ENCODE measurements at places on chromosomes 7 and 10. TPM values are rescaled to one million over a fixed set of nuclear protein-coding genes. Genes with fewer than 3 reads are reported as not detected.

Gene HOXA5
- 0.59 TPM for total RNA-seq

DNA sequence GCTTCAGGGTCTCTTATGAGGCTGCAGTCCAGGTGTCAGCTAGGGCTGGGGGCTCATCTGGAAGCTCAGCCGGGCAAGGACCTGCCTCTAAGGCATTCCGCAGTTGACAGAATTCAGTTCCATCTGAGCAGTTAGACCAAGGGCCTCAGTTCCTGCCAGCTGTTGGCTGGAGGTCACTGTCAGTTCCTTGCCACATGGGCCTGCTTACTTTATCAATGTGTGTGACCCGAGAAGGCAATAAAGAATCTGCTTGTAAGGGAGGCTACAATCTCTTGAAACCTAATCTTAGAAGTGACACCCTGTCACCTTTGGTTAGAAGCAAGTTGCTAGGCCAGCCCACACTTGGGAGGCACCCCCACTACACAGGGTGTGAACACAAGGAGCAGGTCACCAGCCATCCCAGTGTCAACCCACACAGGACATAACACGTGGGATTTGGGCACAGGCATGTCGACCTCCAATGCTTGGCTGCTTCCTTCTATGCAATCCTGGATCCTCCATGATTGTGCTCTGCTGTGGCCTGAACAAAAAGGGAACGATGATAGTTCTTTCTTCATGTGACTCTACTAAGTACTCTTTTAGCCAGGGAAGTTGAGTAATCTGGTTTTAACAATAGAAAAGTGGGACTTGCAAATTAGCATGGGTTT lies 41.8 kb downstream of the MTURN start:
- no peaks in the 10 kb centered on the region for H3K36me3 ChIP-seq
- no peaks in the 10 kb centered on the region for H3K4me1 ChIP-seq
- H3K27me3 ChIP-seq: no peaks in the 10 kb centered on the region
- H3K27ac ChIP-seq: no peak overlapping the region

- no peak within 1 kb of the TSS for H3K4me3 ChIP-seq
- H3K4me1 ChIP-seq: no peaks in the 10 kb centered on the region
- H3K27ac ChIP-seq: no peak within 1 kb of the TSS
- no peaks in the 10 kb centered on the region for H3K36me3 ChIP-seq
- no peak for DNase-seq
These were observed at the start of gene RGR for GRCh38 chr10:84244651-84245270. TSS of gene RGR (plus strand) at chr10:84245053. CDS start at chr10:84245091, 38 bp downstream.

Gene FANK1
- 9.4 TPM for total RNA-seq

Gene CPXM2
- total RNA-seq: 0.33 TPM

- no peak overlapping the region for H3K27ac ChIP-seq
- H3K4me3 ChIP-seq: no peak overlapping the region
- no peak for DNase-seq
- peaks cover 7% of the 10 kb centered on the region for H3K27me3 ChIP-seq
These were observed 715.9 kb downstream of the AUTS2 start for GRCh38 chr7:70314221-70314620.

Gene GIGYF1
- 70.6 TPM for total RNA-seq

GRCh38 chr10:71811351-71811750 lies 38.0 kb upstream of the VSIR start:
- no peaks in the 10 kb centered on the region for H3K4me1 ChIP-seq
- peaks cover 9% of the 10 kb centered on the region for H3K27me3 ChIP-seq
- H3K4me3 ChIP-seq: no peak overlapping the region

DNA sequence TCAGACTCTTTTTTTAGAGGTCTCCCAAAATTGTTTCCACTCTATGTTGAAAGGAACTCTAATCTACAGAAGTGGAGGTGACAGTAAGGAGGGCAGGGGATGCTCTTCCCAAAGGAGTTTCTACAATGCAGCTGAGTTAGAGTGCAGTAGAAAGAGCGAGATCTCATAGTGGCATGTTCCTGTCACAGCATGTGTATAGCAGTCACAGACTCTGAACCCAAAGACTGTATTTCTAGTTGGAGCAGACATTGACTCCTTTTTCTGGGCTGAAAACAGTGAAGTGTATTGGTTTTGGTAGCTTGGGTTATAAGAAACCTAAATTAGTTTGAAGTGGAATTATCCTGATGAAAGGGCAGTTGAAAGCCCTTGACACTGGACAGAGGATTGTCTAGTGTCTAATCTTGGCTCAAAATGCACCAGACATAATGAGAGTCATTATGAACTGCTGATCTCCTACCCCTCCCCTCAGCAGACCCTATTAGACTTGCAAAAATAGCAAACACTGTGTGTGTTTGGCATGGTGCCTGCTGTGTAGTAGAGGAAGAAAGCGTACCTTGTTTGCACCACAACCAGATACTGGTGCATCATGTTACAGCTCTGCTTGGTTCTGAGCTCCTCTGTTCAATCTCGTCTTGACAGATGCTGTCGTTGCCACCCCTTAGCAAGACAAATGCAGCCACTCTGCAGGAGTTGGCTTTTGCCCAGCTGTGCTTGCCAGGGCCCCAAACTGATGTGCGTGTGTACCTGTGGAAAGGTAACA lies 336.0 kb downstream of the AUTS2 start:
- no peak for DNase-seq
- H3K27ac ChIP-seq: no peak overlapping the region
- H3K4me1 ChIP-seq: peaks cover 9% of the 10 kb centered on the region
- H3K27me3 ChIP-seq: peaks cover 4% of the 10 kb centered on the region

Gene COMMD3
- 42.3 TPM for total RNA-seq

DNA sequence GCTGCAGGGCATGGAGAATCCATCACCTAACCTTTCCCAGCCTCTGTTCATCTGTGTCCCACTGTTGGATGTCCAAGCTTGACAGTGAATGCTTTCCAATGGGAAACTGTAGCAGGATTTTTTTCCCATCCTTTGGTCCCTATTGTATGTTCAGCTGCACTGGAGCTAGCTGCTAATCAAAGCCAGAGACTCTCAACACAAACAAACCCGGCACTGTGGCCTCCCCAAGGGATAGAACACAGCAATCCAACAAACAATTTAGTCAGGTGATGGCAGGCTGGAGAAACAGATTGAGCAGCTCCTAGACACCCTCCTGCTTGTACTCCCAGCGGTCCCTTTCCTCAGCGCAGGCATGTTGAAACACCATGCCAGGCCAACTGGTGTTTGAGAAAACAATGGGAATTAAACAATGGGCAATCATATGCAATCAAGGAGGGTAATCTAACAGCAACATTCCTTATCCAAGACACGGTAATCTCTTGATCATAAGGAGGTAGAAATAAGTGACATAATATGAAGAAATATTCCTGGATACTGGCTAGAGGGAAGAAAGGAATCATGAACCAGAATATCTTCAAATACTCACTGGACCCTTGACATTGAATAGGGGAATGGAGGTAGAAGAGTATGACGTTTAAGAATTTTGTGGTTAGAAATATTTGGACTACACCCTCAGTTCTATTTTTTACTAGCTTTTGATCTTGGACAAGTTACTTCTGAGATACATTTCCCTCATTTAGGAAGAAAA lies 15.0 kb downstream of the PTN start:
- H3K27me3 ChIP-seq: no peaks in the 10 kb centered on the region
- H3K27ac ChIP-seq: no peak overlapping the region
- H3K4me3 ChIP-seq: no peak overlapping the region
- H3K4me1 ChIP-seq: no peaks in the 10 kb centered on the region
- no peaks in the 10 kb centered on the region for H3K36me3 ChIP-seq

- H3K36me3 ChIP-seq: peaks cover 4% of the 10 kb centered on the region
- H3K27ac ChIP-seq: peak overlapping the region; percentile 18
- DNase-seq: no peak
- H3K4me1 ChIP-seq: peaks cover 4% of the 10 kb centered on the region
These were observed 191.3 kb downstream of the CUX1 start for GRCh38 chr7:102008535-102009262.

Gene TSPAN15
- total RNA-seq: 195 TPM

Gene SLC18A2
- 1.3 TPM for total RNA-seq

Gene SYT15
- total RNA-seq: 0.77 TPM

GRCh38 chr7:37671876-37672275 lies 11.7 kb upstream of the GPR141 start:
- H3K4me1 ChIP-seq: peaks cover under 1% of the 10 kb centered on the region
- H3K4me3 ChIP-seq: no peak overlapping the region
- no peaks in the 10 kb centered on the region for H3K27me3 ChIP-seq
- no peaks in the 10 kb centered on the region for H3K36me3 ChIP-seq
- H3K27ac ChIP-seq: no peak overlapping the region
- DNase-seq: no peak

DNA sequence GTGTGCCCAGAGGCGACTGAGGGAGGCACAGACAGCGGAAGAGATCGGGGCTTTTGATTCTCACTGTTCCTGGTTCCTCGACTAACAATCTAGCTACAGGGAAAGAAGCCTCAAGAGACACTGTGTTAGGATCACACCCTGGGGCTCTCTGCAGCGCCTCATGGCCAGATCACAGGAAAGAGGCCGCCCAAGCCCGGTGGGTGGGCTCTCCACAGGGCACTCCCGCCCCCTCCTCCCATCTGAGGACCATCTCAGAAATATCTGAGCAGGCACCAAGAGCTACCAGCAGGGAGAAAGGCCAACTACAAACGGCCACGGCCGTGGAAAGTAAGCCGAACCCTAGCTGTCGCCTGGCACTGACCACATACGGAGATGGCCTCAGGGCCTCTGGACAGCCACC lies 224.2 kb downstream of the MLLT10 start:
- H3K27me3 ChIP-seq: peaks cover 4% of the 10 kb centered on the region
- H3K4me1 ChIP-seq: peaks cover 4% of the 10 kb centered on the region
- H3K4me3 ChIP-seq: no peak overlapping the region
- H3K27ac ChIP-seq: no peak overlapping the region
- H3K36me3 ChIP-seq: peaks cover 3% of the 10 kb centered on the region

Gene MBLAC1
- total RNA-seq: 1.6 TPM

GRCh38 chr10:78768876-78769275 lies 299.9 kb upstream of the ZMIZ1 start:
- DNase-seq: no peak
- peaks cover 4% of the 10 kb centered on the region for H3K27me3 ChIP-seq
- H3K27ac ChIP-seq: no peak overlapping the region

Gene TMEM178B
- total RNA-seq: 0.28 TPM

GRCh38 chr7:24778543-24779282 lies 21.4 kb upstream of the GSDME start:
- H3K27me3 ChIP-seq: peaks cover 1% of the 10 kb centered on the region
- H3K4me3 ChIP-seq: no peak overlapping the region
- H3K36me3 ChIP-seq: peaks cover 5% of the 10 kb centered on the region
- H3K27ac ChIP-seq: no peak overlapping the region
- no peak for DNase-seq

DNA sequence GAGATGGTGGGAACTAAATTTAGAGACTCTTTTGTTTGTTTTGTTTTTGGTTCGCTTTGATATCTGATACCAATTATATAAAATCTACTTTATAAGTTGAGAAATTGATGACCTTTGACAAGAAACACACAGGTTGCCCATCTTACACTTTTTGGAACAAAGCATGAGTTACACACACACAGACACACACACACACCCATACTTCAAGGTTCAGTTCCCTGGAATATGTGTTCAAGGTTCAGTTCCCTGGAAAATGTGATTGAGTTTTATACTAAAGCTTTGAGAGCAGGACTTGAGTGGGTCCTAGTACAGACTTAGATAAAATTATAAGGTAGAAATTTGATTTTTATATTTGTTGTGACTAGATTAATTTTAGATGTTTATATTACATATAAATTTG lies 134.2 kb upstream of the PRR15 start:
- H3K27ac ChIP-seq: no peak overlapping the region
- no peaks in the 10 kb centered on the region for H3K4me1 ChIP-seq
- no peak for DNase-seq
- H3K4me3 ChIP-seq: no peak overlapping the region

DNA sequence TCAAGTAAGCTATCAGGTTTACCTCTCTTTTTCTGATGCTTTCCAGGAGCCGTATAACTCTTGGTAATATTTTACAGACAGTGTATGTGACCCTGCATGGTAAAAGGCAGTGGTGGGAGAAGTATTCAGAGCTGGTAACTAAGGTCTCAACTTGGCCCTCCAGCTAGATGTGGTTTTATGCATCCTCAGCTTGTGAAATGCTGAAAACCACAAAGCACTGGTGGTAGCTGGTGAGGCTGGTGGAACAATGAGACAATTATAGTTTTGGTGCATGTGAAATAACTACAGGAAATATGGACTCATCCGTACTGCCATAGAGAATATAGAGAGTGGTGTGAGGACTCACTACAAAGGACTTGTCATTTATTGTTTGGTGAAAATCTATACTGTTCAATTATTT lies 383.0 kb upstream of the PCDH15 start:
- H3K27ac ChIP-seq: no peak overlapping the region
- H3K4me3 ChIP-seq: no peak overlapping the region
- H3K36me3 ChIP-seq: no peaks in the 10 kb centered on the region

- no peak overlapping the region for H3K27ac ChIP-seq
- H3K4me3 ChIP-seq: no peak overlapping the region
These were observed 5.7 kb downstream of the HIP1 start for GRCh38 chr7:75732764-75733630.

Gene SMIM30
- 36.1 TPM for total RNA-seq

DNA sequence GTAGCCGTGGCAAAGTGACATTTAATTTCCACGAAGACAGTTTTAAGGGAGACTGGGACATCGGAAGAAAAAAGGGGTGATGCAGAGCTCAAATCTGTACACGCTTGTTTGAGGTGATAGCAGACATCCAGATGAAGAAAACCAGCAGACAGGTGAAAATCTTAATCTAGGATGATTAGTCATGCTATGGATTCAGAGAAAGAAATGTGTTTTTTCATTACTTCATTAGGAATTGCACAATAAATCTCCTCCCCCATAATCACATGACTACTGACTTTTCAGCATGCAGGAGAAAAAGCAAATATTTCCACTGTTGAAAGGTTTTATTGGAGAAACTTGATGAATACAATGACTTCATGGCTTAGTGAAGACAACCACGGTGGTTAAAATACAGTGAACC lies 2.5 kb downstream of the NUDT5 start:
- H3K27ac ChIP-seq: no peak overlapping the region
- no peak for DNase-seq
- peaks cover 6% of the 10 kb centered on the region for H3K27me3 ChIP-seq
- no peak overlapping the region for H3K4me3 ChIP-seq
- peaks cover 24% of the 10 kb centered on the region for H3K4me1 ChIP-seq

DNA sequence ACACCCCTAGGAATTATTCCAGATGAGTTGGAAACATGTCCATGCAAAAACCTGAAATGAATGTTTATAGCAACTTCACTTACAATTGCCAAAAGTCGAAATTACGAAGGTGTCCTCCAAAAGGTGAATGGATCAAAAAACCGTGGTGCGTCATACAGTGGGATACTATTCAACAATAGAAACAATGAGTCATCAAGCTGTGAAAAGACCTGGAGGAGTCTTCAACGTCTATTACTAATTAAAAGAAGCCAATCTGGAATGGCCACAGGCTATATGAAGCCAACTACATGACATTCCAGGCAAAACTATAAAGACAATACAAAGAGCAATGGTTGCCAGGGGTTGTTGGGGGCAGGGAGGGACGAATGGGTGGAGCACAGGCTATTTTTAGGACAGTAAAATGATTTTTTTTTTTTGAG lies 12.6 kb upstream of the PPP2R2D start:
- no peak overlapping the region for H3K4me3 ChIP-seq
- H3K27me3 ChIP-seq: peaks cover 7% of the 10 kb centered on the region
- DNase-seq: no peak
- H3K27ac ChIP-seq: no peak overlapping the region
- no peaks in the 10 kb centered on the region for H3K36me3 ChIP-seq

GRCh38 chr10:71344154-71344925 lies 25.3 kb downstream of the SLC29A3 start:
- peaks cover 24% of the 10 kb centered on the region for H3K4me1 ChIP-seq
- no peak overlapping the region for H3K27ac ChIP-seq
- no peaks in the 10 kb centered on the region for H3K36me3 ChIP-seq

GRCh38 chr7:109343678-109344077 lies 774.0 kb downstream of the DNAJB9 start:
- H3K36me3 ChIP-seq: no peaks in the 10 kb centered on the region
- no peak overlapping the region for H3K4me3 ChIP-seq
- DNase-seq: no peak
- H3K4me1 ChIP-seq: no peaks in the 10 kb centered on the region
- H3K27me3 ChIP-seq: no peaks in the 10 kb centered on the region
- H3K27ac ChIP-seq: no peak overlapping the region
